ENCODE measurements at places on chromosomes 1 and 21.

DNA sequence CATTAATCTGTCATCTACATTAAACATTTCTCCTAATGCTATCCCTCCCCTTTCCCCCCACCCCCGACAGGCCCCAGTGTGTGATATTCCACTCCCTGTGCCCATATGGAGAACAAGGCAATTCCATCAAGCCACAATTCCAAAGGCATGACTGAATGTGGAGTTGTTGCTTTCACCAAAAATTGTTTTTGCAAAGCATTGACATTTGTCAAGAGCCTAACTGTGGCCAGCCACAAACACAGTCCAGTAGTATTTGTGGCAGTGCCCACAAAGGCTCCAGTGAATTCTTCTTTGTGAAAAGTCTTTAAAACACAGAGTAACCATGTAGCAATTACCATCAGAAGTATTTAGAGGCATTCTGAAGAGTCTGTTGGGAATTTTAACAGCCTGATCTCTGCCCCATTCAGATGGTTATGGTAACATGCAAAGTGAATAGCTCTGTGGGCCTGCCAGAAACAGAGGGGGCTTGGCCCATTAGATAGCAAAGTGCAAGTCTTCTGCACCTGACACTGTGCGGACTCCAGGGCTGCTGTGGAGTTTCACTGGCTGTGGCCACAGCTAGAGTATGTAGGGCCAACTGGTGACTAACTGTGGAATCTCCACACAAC, 11.6 kb upstream of the LRRC53 start:
- DNase-seq: no peak

DNA sequence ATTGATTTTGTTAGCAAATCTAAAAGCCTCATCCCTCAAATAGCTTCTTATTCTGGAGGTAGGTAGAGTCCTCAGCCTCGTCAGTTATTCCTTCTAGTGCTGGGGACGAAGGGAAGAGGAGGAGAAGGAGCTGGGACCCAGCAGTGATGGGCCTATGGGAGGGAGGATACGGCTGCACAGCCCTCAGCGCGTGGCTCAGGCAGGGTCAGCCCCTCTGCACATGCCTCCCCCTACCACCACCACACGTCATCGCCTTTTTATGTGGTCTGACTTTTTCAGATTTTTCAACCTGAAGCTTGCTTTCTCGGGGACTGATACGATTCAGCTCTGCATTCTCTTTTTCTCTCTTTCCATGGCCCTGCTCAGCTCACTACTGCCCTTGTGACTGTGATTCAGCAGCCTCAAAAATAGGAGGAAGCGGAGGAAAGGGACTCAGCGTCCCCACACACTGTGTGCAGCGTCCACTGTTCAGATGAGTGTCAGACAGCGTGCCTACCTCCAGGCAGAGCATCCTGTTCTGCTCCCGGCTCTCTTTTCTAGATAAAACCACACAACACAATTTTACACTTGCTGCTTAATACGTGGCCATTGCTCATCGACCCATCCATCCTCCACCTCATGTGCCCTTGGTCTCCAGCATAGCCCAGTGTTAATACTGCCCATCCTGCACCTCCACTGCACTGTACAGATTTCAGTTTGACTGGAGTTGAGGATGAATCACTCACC, 827 bp downstream of the OR2B11 start:
- DNase-seq: no peak

- DNase-seq: peak; percentile 72
Observed at GRCh38 chr21:31580866-31581276, 78.6 kb upstream of the SOD1 start.

DNA sequence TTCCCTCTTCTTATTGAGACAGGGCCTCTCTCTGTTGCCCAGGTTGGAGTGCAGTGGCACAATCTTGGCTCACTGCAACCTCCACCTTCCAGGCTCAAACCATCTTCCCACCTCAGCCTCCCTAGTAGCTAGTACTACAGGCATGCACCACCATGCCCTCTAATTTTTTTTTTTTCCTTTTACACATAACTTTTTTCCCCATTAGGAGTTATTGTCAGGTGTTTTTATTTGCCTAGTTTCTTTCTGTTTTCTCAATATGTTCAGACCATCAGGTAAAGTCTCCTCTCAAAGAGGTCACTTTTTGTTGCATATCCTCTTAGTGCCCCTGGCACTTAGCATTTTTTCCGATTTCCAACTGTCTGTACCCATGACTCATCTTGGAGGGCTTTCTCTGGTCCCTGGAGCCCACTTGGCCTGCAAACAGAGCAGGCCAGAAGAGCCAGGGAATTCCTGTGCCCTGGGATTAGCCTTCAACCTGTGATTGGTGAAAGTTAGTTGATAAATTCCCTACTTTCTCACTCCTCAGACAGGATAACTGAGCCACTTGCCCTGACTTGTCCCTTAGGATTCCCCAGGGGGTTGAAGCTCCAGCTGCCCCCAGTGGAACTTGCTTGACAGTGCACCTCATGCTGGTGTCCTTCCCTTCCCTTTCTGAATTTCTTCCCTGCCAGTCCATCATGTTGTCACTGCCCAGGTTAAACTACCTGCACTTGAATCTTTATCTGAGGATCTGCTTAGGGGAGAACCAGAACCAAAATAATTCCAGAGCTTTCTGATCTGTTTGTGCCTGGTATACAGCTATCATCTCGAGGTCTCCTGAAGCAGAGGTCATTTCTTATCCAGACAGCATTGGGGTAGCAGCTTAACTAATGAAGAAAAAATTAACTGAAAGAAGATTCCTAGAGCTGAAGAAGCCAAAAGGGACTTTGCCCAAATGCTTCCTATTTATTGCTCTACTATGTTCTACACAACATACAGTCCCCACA, 2.4 kb downstream of the NTPCR start:
- DNase-seq: peak; percentile 30

DNA sequence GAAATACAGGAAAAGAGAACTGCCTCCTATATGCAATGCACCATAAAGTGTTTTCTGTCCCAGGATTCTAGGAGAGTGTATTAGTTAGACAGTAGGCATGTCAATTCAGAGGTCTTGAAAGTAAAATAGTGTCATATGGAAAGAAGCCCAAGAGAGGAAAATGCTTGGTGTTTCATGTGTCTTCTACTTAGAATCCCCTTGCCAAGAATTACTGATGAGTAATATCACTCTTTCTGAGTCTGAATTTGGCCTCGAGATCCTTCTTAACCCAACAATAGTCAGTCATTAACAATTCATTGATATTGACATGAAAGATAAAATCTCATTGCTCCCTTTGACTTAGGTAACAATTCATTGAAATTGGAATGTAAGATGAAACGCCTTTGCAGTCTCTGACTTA, 972.2 kb downstream of the TTLL7 start:
- DNase-seq: no peak

DNA sequence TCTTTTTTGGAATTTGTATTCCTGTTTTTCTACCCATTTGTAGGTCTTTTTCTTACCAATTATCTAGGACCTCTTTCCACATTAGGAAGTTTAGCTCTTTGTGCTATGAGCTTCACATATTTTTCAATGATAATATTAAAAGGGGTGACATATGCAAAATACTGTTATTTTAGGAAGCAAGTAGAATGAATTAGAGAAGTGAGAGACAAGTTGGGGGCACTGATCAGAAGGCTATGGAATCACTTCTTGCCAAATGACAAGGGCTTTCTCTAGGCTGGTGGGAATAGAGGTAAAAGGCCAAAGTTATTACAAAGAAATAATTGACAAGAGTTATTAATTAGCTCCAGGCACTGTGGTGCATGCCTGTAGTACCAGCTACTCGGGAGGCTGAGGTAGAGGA, 4.3 kb upstream of the BCAR3 start:
- no peak for DNase-seq

Data from CD4-positive, alpha-beta memory T cell (primary cell).